Naive thymus-derived CD8-positive, alpha-beta T cell (primary cell): ENCODE measurements at places on chromosomes 5 and 9.

DNA sequence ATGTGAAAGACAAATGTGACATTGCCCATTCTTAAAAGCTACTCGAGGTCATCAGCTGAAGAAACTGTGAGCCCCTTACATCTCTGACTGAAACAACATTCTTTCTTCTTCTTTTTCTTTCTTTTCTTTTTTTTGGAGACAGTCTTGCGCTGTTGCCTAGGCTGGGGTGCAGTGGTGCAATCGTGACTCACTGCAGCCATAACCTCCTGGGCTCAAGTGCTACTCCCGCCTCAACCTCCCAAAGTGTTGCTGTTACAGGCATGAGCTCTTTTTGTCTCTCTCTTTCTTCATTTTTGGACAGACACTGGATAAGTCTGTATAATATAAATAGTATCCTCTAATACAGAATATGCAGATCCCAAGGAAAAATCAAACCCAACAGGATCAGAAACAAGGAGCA, 263.7 kb upstream of the KLF9 start:
- H3K27me3 ChIP-seq, result no peaks in the 10 kb centered on the region
- DNase-seq, result no peak
- no peaks in the 10 kb centered on the region for H3K36me3 ChIP-seq
- H3K27ac ChIP-seq, result no peak overlapping the region

GRCh38 chr9:114853071-114853855, 47.4 kb upstream of the TNFSF15 start:
- DNase-seq, result no peak
- H3K4me3 ChIP-seq, result no peak overlapping the region
- peaks cover 16% of the 10 kb centered on the region for H3K4me1 ChIP-seq
- no peaks in the 10 kb centered on the region for H3K27me3 ChIP-seq
- H3K36me3 ChIP-seq, result no peaks in the 10 kb centered on the region
- no peak overlapping the region for H3K27ac ChIP-seq

GRCh38 chr9:4933861-4934260, 51.2 kb upstream of the JAK2 start:
- H3K36me3 ChIP-seq, result no peaks in the 10 kb centered on the region
- no peaks in the 10 kb centered on the region for H3K27me3 ChIP-seq
- H3K27ac ChIP-seq, result no peak overlapping the region

GRCh38 chr5:54703133-54703532, 185.6 kb downstream of the SNX18 start:
- no peak overlapping the region for H3K27ac ChIP-seq
- no peaks in the 10 kb centered on the region for H3K36me3 ChIP-seq
- H3K27me3 ChIP-seq, result no peaks in the 10 kb centered on the region

- no peaks in the 10 kb centered on the region for H3K36me3 ChIP-seq
- H3K27me3 ChIP-seq, result no peaks in the 10 kb centered on the region
- no peak overlapping the region for H3K4me3 ChIP-seq
- DNase-seq, result no peak
- H3K4me1 ChIP-seq, result peaks cover 15% of the 10 kb centered on the region
- H3K27ac ChIP-seq, result no peak overlapping the region
Observed at GRCh38 chr9:36940881-36941280, 93.2 kb downstream of the PAX5 start.

DNA sequence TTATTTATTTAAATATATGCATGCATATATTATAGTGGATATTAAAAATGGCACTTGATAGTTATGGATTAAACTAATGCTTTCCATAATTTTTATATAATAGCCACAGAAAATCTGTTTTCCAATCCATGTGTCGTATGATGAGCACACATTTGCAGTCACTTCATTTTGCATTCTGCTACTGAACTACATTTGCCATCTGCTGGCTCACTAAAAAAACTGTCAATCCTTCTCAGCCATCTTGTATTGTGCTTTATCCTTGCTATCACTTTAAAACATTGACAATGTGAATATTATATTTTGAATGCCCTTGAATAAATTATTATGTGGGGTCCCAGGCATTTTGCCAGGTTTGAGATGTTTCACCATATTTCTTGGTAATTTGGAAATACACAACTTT, 586.6 kb downstream of the DNAH5 start:
- no peaks in the 10 kb centered on the region for H3K4me1 ChIP-seq
- H3K27ac ChIP-seq, result no peak overlapping the region
- no peak overlapping the region for H3K4me3 ChIP-seq
- no peaks in the 10 kb centered on the region for H3K36me3 ChIP-seq
- no peaks in the 10 kb centered on the region for H3K27me3 ChIP-seq

DNA sequence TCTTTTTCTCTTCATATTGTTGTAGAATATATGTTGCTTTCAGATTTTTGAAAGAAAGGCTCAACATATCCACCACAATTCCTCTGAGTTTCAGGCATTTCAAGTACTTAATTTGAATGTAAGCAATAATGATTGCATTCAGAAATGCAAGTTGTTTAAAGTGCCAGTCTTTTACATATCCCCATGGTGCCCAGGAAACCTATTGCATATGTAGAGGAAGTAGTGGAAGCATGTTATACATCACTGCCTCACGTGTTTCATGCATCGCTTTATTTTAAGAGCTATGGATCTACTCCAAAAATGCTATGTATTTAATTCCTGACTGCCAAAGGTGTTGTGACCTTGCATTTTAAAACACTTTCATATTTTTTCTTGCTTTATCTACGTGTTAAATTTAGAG, 28.1 kb downstream of the CPEB4 start:
- peaks cover 16% of the 10 kb centered on the region for H3K4me1 ChIP-seq
- no peak for DNase-seq
- H3K27me3 ChIP-seq, result no peaks in the 10 kb centered on the region

DNA sequence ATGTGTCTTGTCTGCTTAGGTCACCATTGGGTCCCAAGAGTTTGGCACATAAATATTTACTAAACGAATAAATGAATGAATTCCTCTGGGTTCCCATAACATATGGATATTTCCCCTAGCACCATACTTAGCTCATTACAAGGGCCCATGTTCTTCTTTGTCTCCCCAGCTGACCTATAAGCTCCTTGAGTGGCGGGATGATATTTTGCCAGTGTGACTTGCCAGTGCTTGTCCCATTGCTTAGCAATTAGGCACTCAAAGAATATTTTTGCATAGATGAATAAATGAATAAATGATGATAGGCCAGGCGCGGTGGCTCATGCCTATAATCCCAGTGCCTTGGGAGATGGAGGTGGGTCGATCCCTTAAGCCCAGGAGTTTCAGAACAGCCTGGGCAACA, 16.9 kb upstream of the CTNNA1 start:
- H3K4me3 ChIP-seq, result no peak overlapping the region
- H3K36me3 ChIP-seq, result no peaks in the 10 kb centered on the region
- H3K27ac ChIP-seq, result no peak overlapping the region

- H3K27me3 ChIP-seq, result no peaks in the 10 kb centered on the region
- no peak overlapping the region for H3K4me3 ChIP-seq
- no peaks in the 10 kb centered on the region for H3K36me3 ChIP-seq
- DNase-seq, result no peak
Observed at GRCh38 chr5:166338801-166339200, 1952.6 kb upstream of the WWC1 start.

DNA sequence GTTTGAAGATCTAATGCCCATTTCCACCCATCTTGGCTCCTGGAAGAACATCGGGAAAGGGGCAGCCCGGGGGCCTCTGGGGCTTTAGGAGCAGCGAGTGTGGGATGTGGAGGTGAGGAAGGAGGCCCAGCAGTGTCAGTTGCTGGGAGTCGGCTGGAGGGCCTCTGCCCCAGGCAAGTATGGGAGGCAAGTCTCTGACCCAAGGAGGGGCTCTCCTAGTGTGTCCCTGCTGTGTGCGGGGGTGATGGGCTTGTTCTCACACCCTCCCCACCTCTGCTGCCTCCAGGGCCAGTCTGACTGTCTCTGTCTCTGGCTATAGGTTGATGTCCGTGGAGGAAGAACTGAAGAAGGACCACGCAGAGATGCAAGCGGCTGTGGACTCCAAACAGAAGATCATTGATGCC, 129.7 kb downstream of the DAB2IP start:
- no peak for DNase-seq
- peaks cover 9% of the 10 kb centered on the region for H3K27me3 ChIP-seq
- H3K4me1 ChIP-seq, result peaks cover 11% of the 10 kb centered on the region
- no peaks in the 10 kb centered on the region for H3K36me3 ChIP-seq
- no peak overlapping the region for H3K27ac ChIP-seq
